Thyroid gland (tissue), 4 donors: ENCODE measurements at places on chromosomes 11 and 22. TPM values are rescaled to one million over a fixed set of nuclear protein-coding genes. Genes with fewer than 3 reads are reported as not detected.
A peak's percentile ranks its signal among the peaks of the same experiment; 100 is the strongest.

Gene KCNK4
- not detected for total RNA-seq

Gene OR52I1
- not detected for total RNA-seq

Gene OVOL1
- 6.5 TPM for total RNA-seq

Gene MDK
- total RNA-seq, result 24.3 TPM

Gene HARBI1
- 3.2 TPM for total RNA-seq

Gene LYVE1
- total RNA-seq, result 27.2 TPM

DNA sequence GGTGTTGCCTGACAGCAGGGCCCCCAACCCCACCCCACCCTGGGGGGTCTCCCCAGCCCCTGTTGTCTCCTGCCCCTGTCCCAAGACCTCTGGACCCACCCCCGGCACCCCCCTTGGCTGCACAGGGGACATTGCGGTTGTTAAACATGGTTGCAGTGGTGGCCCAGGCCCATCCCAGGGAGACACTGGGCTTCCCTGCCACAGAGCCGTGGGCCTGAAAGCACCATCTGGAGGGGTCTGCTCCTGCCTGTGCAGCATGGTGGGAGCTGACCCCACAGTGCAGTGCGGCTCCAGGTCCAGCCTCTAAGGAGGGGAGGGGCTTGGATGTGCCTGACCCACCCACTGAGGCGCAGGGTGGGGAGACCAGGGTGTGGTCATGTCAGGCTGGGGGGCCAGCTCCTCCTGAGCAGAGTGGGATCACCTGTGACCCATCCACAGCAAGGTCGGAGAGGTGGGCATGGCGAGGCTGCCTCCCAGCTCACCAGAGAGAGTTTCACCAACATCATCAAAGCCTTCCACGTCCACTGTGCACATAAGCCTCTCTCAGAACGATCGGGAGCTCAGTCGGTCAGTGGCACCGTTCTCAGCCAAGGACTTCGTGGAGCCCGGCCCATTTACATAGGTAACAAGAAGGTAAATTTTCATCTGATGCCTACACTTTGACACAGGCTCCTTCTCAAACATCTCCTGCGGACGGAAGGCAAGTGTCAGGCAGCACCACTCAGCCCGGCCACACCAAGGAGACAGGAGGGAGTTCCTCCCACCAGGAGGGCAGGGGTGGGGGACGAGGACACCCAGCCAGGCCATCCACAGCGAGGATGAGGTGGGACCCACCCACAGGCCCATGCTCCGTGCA is 201.1 kb downstream of the BRD1 start:
- H3K27me3 ChIP-seq, result no peaks in the 10 kb centered on the region
- H3K4me1 ChIP-seq, result no peaks in the 10 kb centered on the region
- DNase-seq, result no peak
- H3K4me3 ChIP-seq, result no peak overlapping the region
- H3K36me3 ChIP-seq, result no peaks in the 10 kb centered on the region
- no peak overlapping the region for H3K27ac ChIP-seq

DNA sequence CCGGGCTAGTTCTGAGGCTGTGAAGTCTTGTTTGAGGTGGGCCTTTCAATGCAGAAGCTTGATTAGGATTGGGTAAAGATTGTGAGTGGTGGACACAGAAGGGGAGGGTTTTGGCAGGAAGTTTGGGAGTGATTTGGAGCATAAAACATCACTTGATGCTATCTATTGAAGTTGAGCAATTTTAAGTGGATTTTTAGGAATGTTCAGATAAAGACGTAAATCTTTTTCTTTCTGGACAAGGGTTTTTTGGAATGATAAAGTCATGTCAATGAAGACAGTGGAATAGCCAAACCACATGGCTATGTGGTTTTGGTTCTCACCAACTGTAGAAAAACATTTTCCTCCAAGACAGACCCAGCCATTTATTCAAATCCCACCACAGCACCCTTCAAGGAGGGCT is 111.2 kb upstream of the SNX19 start:
- H3K4me1 ChIP-seq, result no peaks in the 10 kb centered on the region
- no peak for DNase-seq
- no peak overlapping the region for H3K27ac ChIP-seq
- no peaks in the 10 kb centered on the region for H3K36me3 ChIP-seq
- H3K27me3 ChIP-seq, result no peaks in the 10 kb centered on the region

GRCh38 chr11:106395716-106396349 is 318.4 kb downstream of the AASDHPPT start:
- H3K4me3 ChIP-seq, result no peak overlapping the region
- peaks cover 4% of the 10 kb centered on the region for H3K4me1 ChIP-seq
- H3K27ac ChIP-seq, result no peak overlapping the region
- H3K27me3 ChIP-seq, result no peaks in the 10 kb centered on the region
- H3K36me3 ChIP-seq, result no peaks in the 10 kb centered on the region
- no peak for DNase-seq

- H3K4me1 ChIP-seq, result no peaks in the 10 kb centered on the region
- DNase-seq, result no peak
- no peaks in the 10 kb centered on the region for H3K36me3 ChIP-seq
- H3K4me3 ChIP-seq, result no peak overlapping the region
Observed at GRCh38 chr11:37718431-37718999, 1120.5 kb upstream of the RAG2 start.

GRCh38 chr11:108121274-108122155 is at the start of gene ACAT1:
Gene ACAT1, plus strand, starts transcription at chr11:108121567. Its CDS starts 40 bp downstream, at chr11:108121607.
- H3K4me1 ChIP-seq, result peaks cover 21% of the 10 kb centered on the region
- H3K4me3 ChIP-seq, result peak within 1 kb of the TSS; percentile 48
- DNase-seq, result peak; percentile 98
- H3K27ac ChIP-seq, result peak within 1 kb of the TSS; percentile 85

- no peak overlapping the region for H3K27ac ChIP-seq
- DNase-seq, result peak; percentile 7
- H3K27me3 ChIP-seq, result no peaks in the 10 kb centered on the region
- H3K4me3 ChIP-seq, result no peak overlapping the region
- no peaks in the 10 kb centered on the region for H3K36me3 ChIP-seq
- peaks cover 34% of the 10 kb centered on the region for H3K4me1 ChIP-seq
Observed at GRCh38 chr11:86957976-86958646, 2.9 kb upstream of the FZD4 start.

- DNase-seq, result no peak
- no peaks in the 10 kb centered on the region for H3K4me1 ChIP-seq
- no peaks in the 10 kb centered on the region for H3K27me3 ChIP-seq
- H3K4me3 ChIP-seq, result no peak overlapping the region
- no peaks in the 10 kb centered on the region for H3K36me3 ChIP-seq
Observed at GRCh38 chr11:75955443-75955842, 140.4 kb downstream of the UVRAG start.

DNA sequence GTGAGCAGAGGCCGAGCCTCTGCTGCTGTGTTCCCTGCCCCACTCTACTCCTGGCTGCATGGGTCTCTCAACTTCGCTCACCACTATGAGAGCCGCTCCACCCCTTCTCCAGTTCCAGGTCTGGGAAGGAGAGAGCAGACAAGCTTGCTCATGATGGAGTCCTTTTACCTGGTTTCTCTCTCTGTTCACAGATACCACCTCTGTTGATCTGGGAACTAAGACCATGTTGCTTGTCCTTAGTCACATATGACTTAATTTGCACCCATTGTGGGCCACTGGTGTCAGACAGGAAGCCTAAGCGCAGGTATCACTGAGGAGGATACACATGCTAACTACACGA is 26.8 kb downstream of the MCM5 start:
- no peak overlapping the region for H3K4me3 ChIP-seq
- no peak for DNase-seq
- H3K36me3 ChIP-seq, result peaks cover 6% of the 10 kb centered on the region
- H3K4me1 ChIP-seq, result peaks cover 24% of the 10 kb centered on the region

- H3K36me3 ChIP-seq, result no peaks in the 10 kb centered on the region
- H3K4me1 ChIP-seq, result peaks cover 27% of the 10 kb centered on the region
- H3K27me3 ChIP-seq, result no peaks in the 10 kb centered on the region
Observed at GRCh38 chr11:113263458-113264259, 50.7 kb upstream of the TTC12 start.

DNA sequence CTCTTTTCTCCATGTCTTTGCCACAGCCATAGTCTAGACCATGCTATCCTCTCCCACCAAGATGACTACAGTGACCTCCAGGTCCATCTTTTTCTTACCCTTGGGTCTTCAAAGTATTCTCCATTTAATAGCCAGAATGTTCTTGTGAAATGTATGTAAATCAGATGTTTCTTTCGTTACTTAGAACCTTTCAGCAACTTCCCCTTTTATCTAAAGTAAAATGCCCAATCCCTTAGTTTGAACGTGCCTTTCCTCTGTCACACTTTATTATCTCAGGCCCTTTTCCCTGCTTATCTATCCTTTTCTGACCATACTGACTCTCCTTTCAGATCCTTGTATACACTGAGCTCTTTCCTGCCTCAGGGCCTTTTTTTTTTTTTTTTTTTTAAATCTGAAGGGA is 17.9 kb downstream of the RBM4B start:
- H3K27ac ChIP-seq, result no peak overlapping the region
- H3K4me3 ChIP-seq, result no peak overlapping the region
- no peaks in the 10 kb centered on the region for H3K4me1 ChIP-seq
- H3K36me3 ChIP-seq, result peaks cover 8% of the 10 kb centered on the region
- DNase-seq, result no peak

DNA sequence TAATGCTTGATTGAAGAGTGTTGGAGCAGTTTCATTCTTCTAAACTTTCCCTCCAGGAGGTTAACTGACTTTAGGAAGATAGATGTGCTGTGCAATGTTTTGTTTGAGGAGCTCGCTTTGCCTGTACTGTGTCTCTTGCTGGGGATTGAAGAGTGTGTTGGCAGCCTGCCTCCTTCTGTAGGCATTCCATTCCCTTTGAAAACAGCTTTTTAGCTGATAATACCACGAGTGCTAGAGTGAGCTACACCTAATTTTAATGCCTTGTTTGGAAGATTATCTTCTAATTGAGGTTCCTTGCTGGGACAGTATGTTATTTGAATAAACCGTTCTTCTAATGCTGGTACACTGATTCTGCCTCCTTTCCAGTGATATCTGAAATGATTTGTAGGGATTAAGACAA is 7.2 kb downstream of the DDX10 start:
- H3K27me3 ChIP-seq, result no peaks in the 10 kb centered on the region
- H3K27ac ChIP-seq, result no peak overlapping the region
- DNase-seq, result peak; percentile 79
- peaks cover 6% of the 10 kb centered on the region for H3K4me1 ChIP-seq
- H3K4me3 ChIP-seq, result no peak overlapping the region

- H3K4me3 ChIP-seq, result no peak overlapping the region
- H3K36me3 ChIP-seq, result peaks cover 14% of the 10 kb centered on the region
- peaks cover 13% of the 10 kb centered on the region for H3K4me1 ChIP-seq
Observed at GRCh38 chr22:20868025-20868962, 9.5 kb downstream of the SNAP29 start.

DNA sequence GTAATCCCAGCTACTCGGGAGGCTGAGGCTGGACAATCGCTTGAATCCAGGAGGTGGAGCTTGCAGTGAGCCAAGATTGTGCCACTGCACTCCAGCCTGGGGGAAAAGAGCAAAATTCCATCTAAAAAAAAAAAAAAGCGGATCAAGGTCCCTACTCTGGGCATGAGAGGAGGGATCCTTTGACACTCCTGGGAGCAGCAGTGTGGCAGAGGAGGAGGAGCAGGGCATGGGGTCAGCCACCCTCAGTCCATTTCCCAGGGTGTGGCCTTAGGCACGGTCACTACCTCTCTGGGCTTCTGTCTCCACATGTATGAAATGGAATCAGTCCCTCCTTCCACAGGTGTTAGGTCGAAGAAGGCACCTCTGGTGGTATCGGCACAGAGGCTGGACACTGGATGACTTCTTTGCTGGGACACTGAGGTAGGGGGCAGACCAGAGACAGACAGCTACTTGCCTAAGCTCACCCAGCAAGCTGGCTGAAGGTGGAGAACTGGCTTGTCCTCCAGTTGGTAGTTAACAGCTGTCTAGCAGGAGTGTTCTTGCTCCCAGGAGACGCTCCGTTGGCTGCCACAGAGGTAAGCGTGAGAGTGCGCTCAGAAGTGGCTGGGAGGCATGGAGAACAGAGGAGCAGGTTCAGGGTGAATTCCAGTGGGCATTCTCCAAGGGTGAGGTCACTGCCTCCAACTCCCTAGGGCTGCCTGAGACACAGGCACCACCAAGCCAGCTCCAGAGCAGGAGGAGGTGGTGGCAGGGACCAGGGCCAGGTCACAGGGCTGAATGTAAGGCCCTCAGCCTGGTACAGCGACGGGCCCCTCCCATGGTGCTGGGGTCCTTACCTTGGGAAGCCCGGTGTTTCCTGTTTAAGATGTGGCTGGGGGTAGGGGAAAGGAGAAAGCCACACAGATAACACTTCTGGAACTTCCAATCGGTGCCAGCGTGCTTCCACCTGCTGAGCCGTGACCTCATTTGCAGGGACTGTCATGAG is 19.5 kb downstream of the TXN2 start:
- peak; percentile 98 for DNase-seq
- peaks cover 38% of the 10 kb centered on the region for H3K4me1 ChIP-seq
- peak overlapping the region; percentile 92 for H3K27ac ChIP-seq
- no peaks in the 10 kb centered on the region for H3K27me3 ChIP-seq
- H3K4me3 ChIP-seq, result no peak overlapping the region

DNA sequence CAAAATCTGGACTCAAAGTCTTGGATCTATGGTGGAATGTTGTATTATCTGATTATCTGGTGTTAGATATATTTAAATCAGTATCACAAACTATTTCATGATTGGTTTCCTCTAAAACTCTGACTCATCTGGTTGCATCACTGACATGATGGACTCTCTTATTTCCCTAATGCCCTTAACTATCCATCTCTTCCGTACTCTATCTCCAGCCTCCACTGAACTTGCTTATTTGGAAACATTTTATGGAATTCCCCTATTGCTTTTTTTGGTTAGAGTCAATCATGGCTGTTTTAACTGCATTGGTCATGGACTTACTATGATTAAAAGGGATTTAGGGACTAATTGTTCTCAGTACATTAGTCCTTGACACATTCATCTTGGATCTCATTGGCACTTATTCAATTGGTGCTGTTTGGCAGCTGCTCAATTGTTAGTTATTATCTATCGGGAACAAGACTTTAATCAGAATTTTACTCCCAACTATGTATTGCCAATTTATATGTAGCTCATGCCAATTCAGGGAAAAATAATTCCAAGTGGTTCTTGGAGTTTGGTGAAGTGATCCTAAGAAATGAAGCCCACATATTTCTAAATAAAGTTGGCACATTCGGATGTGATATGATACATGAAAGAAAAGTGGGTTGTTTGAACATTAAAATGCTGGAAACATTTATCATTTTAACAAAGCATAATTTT is 942.0 kb upstream of the CCDC90B start:
- no peak overlapping the region for H3K4me3 ChIP-seq
- no peaks in the 10 kb centered on the region for H3K36me3 ChIP-seq
- H3K27me3 ChIP-seq, result no peaks in the 10 kb centered on the region
- no peaks in the 10 kb centered on the region for H3K4me1 ChIP-seq

- no peak overlapping the region for H3K4me3 ChIP-seq
- H3K4me1 ChIP-seq, result no peaks in the 10 kb centered on the region
- H3K36me3 ChIP-seq, result no peaks in the 10 kb centered on the region
- no peak overlapping the region for H3K27ac ChIP-seq
- DNase-seq, result no peak
Observed at GRCh38 chr11:108929241-108929640, 264.4 kb downstream of the DDX10 start.

- no peak overlapping the region for H3K27ac ChIP-seq
- DNase-seq, result no peak
- H3K36me3 ChIP-seq, result no peaks in the 10 kb centered on the region
Observed at GRCh38 chr11:86511086-86511551, 136.4 kb downstream of the CCDC81 start.
